Fibroblast of pulmonary artery (primary cell): ENCODE measurements at places on chromosomes 13 and 19.
A peak's percentile ranks its signal among the peaks of the same experiment; 100 is the strongest.

DNA sequence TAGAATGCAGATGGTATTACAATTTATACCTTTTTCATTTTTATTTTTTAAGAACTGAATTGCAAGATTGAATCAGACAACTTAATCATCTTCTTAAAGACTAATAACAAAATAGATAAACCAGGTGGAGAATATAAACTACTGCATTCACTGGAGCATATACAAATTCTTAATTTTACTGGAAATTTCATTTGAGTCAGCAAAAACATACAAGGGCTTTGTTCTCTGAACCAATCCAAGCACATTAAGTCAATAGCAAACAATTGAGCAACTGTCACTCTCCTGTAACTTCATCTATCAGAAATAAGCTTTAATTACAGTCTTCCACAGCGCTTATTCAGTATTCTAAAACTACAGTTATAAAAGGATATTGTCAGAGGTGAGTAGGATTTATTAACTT lies 167.4 kb upstream of the OBI1 start:
- no peak for DNase-seq

DNA sequence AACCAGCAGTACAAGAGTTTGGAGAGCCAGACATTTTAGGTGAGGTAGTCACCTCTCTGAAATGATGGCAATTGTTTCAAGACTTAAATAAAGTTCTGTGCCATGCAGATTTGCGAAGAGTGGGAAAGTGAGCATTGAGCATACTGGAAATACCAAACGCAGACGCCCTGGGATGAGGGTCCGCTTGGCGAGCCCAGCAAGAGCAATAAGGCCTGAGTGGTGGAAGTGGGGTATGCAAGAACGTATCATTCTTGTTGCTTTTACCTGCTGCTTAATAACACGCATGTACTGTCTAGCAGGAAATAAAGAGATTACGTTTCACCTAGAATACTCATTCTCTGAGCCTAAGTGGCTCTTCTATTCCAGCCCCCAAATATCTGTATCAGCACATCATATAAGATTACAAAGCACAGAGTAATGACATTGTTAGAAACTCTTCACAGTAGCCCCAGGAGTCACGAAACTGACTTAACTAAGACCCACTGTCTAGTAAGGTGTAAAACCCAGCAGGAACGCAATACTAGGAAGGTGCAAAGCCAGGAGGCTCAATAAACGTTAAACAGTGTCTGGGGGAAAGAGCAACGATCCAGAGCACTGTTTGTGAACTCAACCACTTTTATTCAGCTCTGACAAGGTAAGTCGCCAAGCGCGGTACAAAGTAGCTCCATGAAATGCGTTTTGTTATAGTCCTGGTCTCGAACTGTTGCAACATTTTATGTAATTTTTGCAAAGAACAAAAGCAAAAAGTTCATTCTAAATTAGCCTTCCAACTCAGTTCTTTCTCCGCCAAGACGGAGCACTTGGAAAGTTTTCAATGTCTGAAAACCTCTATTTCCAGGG lies 1.2 kb downstream of the RCBTB2 start:
- DNase-seq = no peak

- DNase-seq = peak; percentile 26
These were observed 221.7 kb upstream of the GPC6 start for GRCh38 chr13:93004919-93005318.

- no peak for DNase-seq
These were observed 91.5 kb upstream of the WASF3 start for GRCh38 chr13:26465954-26466353.

DNA sequence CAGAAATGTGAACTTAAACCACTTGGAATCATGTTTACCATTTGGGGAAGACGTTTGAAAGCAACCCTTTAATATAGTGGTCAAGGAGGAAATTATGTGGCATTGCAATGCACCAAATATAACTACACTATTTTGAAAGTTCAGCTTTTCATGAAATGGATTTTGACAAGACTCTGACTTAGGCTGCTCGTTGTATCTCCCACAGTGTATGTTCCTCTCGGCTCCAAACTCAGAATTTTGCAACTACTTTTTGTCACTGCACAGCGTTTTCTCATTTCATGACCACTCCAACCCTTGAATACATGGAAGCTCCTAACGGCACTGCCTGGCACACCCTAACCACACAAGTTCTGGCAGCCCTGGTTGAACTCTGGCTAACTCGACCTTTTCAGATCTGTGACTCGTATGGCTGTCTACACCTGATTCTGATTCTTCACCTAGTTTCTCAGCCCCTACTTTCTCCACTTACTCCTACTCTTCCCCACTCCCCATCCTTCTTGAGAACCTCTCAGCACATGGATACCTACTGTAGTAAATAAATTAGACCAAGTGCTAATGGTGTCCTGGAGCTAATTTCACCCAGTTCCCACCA lies 7.0 kb upstream of the POMP start:
- DNase-seq = no peak

GRCh38 chr13:29472332-29472961 lies 123.0 kb downstream of the SLC7A1 start:
- peak; percentile 76 for DNase-seq

GRCh38 chr19:39408392-39409207 lies 2.0 kb downstream of the ZFP36 start:
- peak; percentile 66 for DNase-seq

- DNase-seq = no peak
These were observed 1426.8 kb downstream of the SLITRK5 start for GRCh38 chr13:89097994-89098393.

DNA sequence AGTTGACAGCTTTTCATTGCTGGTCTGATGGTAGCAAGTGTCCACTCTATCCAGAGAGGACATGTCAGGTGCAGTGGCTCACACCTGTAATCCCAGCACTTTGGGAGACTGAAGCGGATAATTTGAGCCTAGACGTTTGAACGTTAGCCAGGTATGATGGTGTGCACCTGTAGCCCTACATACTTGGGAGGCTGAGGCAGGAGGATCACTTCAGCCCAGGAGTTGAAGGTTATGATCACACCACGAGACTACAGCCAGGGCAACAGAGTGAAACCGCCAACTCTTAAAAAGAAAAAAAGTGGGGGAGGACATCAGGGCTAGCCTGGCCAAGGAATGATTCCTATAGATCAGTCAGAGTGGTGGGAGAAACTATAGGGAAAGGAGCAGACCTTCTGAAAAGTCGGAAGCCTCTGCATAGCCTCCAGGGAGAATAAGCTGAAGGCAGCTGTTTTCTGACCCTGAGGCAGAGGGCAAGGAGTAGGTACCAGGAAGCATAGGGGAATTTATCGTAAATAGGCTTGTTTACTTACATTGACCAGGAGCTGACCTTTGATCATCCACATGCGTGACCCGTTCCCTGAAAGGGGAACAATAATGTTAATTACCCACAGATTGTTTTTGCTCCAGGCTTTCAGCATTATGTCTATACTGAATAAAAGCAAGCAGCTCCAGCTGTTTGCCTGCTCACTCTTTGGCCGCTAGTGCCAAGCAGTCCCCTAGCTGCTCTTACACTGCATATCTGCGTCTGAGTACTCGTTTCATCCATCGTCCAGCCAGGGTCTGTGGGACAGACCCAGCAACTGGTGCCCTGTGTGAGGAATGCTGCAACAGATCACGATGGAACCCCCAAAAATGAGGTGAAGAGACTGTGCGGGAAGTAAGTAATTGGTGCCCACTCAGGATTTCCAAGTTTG lies 161.6 kb downstream of the RNF17 start:
- DNase-seq = no peak
